ENCODE measurements at places on chromosomes 1 and 21.

DNA sequence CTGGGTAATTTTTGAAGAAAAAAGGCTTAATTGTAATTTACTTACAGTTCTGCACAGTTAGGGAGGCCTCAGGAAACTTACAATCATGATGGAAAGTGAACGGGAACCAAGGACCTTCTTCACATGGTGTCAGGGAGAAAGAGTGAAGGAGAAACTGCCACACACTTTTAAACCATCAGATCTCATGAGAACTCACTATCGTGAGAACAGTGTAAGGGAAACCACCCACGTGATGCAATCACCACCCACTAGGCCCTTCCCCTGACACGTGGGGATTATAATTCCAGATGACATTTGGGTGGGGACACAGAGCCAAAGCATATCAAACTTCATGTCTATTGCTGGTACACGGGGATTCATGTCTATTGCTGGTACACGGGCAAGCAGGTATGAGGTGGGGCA, 5.3 kb upstream of the SFT2D2 start:
- no peak for DNase-seq

DNA sequence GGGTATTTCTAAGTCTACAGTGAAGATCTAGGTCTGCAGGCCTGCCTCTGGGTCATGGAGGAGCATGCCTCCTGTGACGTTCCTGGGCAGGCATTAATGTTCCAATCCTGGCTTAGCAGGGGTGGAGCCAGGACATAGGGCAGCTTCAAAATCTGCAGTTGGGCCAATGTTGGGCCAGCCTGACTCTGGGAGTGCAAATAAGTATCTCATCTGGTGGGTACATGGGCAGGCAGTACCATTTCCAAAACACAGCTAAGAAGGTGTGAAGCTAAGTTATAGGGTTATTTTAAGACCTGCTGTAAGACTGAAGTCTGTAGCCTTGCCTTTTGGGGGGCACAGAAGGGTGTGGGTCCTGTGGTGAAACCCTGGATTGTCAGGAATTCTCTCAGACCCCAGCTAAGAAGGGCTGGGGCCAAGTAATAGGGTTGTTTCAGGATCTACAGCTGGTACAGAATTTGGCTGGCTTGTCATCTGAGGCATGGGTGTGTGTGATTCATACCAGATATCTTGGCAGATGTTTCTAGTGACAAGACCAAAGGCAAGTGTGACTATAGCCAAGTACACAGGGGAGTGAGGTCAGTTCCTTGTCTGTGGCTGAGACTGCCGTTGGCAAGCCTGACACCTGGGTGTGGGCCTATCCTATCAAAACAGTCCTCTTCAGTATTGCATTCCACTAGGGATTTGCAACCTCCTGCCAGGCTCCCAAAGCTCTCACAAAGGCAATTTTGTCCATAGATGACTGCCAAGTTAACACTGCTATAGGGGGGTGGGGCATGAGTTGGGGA, 468.7 kb upstream of the B3GALT2 start:
- no peak for DNase-seq

- DNase-seq, result no peak
These were observed 291.6 kb downstream of the PTBP2 start for GRCh38 chr1:97013136-97013535.

- DNase-seq, result no peak
These were observed 113.3 kb upstream of the DPT start for GRCh38 chr1:168842306-168842705.

GRCh38 chr1:245201827-245202226, 47.0 kb downstream of the KIF26B start:
- DNase-seq, result no peak

GRCh38 chr21:17428484-17428869, 84.4 kb upstream of the CXADR start:
- DNase-seq, result no peak

DNA sequence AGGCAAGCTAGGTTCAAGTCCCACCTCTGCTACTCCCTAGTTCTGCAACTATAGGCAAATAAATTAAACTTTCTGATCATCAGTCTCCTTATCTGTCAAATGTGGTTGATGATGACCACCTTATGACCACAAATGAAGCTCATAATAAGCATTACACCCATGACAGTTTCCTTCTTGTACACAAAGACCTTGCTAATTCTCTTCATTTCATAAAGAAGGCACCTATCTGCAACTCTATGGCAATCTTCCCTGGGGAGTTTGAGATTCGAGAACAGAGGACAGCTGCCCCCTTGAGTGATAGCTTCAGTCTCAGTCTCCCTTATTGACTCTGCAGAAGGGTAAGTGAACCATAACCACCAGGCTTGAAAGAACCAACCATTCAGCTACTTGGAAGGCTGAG, 503.1 kb upstream of the DAB1 start:
- DNase-seq, result no peak

- DNase-seq, result no peak
These were observed 166.9 kb downstream of the COL11A1 start for GRCh38 chr1:102941366-102941947.

DNA sequence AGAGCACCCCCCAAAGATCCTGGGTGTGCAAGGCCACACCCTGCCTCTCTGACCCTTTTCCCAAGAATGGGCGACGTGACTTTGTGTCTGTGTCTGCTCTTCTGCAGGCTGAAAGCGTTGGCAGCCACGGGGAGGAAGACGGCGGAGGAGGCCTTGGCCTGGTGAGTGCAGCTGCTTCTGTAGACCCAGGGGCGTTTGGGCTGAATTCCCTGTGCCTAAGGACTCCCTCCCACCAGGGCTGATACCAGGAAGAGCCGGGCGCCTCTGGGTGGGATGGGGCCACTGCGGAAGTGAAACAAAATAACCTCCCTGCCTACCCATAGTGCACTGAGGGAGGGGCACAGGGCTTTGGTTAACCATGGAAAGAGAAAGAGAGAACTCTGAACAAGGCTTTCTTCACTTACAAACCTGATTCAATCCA, 2.5 kb downstream of the UBASH3A start:
- DNase-seq, result no peak

GRCh38 chr1:21451212-21451611, 11.3 kb downstream of the NBPF3 start:
- no peak for DNase-seq

- no peak for DNase-seq
These were observed 77.6 kb downstream of the EPHB2 start for GRCh38 chr1:22788254-22788661.

DNA sequence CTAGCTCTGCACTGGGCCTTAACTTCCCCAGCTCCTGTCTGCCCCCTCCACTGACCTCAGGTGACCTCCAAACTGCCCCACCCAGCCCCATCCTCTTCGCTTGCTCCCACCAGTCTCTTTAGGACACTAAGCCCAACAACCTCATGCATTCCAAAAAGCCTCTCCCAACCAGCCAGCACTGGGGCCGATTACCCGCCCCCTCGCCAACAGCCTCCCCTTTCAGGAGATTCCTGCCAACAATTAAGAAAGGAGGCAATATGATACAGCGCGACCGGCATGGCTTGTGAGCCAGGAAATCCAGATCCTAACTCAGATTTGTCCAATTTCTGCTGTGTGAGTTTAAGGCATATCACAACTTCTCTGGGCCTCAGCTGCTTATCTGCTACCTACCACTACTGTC, 14.7 kb downstream of the KANK4 start:
- DNase-seq, result no peak

DNA sequence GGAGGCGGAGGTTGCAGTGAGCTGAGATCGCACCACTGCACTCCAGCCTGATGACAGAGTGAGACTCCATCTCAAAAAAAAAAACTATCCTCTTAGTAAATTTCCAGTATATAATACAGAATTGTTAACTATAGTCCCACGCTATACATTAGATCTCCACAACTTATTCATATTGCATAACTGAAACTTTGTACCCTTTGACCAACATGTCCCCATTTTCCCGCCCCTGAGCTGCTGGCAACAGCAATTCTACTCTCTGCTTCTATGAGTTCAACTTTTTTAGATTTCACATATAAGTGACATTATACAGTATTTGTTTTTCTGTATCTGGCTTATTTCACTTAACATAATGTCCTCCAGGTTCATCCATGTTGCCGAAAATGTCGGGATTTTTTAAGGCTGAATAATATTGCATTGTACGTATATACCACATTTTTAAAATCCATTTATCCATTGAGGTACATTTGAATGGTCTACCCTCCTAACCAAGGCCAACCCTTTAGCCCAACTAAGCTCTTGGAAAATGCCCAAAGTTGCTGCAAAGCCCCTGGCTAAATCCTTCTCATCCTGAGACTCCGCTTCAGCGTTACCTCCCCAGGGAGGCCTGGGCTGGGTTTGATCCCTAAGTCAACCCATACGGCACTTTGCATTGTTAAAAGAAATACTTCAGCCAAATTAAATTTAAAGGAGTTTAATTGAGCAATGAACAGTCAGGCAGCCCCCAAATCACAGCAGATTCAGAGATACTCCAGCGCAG, 34.2 kb downstream of the NEK2 start:
- DNase-seq, result no peak

- no peak for DNase-seq
These were observed 78.9 kb downstream of the CD46 start for GRCh38 chr1:207830788-207831187.

Data from activated T-cell treated with anti-CD3 and anti-CD28 coated beads for 1 hour (primary cell).